ENCODE measurements at places on chromosomes 5 and 9. TPM values are rescaled to one million over a fixed set of nuclear protein-coding genes. Genes with fewer than 3 reads are reported as not detected.

ENHO gene
- polyA plus RNA-seq: 0.82 TPM

RMRP gene
- not detected for polyA plus RNA-seq

ENTPD2 gene
- polyA plus RNA-seq: 4.8 TPM

DNA sequence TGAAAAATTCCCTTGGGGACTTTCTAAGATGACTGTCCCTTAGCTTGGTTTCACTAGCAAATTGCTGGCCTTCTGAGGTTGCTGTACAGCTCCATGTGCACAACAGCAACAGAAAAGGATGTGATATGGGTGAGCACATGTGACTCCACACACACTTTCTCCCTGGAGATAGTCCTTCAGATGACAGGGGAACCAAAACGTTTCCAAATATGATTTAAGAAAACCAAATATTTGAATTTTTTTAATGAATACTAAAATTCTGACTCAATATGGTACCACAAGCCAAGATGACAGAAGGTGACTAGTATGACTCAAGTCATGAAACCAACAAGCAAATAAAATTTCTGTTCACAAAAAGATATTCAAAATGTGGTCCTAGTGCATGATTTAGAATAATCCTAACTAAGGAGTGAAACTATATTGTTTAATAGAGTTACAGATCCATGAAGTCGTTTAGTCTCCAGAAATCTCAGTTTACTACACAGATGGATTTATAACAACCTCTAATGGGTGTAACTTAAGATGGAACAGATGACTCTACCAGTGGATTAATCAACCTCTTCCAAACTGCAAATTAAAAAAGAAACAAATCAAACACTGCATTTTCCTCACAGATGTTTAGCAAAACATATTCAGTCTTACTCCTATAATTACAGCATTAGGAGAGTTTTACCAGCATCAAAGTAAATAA lies 144.8 kb upstream of the PIK3R1 start:
- DNase-seq: no peak

- no peak for DNase-seq
Observed at GRCh38 chr5:175457466-175457865, 13.5 kb upstream of the DRD1 start.

DNA sequence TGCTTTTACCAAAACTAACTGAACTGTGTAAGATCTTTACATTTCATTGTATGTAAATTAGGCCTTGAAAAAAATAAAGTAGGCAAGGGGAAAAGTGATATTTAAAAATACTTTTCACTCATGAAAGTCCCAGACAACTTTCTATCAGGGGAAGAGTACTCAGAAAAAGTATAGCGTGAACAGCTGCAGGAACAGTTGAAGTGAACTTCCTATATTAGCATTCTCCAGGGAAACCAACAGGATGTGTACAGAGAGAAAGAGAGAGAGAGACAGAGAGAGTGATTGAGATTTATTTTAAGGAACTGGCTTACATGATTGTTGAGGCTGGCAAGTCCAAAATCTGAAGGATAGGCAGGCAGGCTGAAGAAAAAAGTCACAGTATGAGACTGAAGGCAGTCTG lies 42.0 kb downstream of the ERMP1 start:
- DNase-seq: no peak
